ENCODE measurements at places on chromosomes 12 and 14.

DNA sequence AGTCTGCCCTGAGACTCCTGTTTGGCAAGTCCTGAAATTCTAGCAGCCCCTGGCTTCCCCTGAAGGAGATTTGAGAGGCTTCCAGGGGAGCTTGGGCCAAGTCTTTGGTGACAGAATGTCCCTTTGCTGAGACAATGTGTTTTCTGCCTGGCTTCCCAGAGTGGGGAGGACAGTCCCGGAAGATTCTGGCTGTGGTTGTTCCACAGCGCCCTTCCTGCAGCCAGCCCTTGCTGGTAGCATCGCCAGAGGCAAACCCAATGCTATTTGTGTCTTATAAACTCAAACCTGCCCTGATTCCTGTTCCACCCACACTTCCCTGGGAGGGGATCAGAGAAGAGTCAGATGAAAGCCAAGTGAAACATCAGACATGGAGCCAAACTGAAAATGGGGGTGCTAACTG is 56.4 kb upstream of the OAS1 start:
- DNase-seq = no peak

GRCh38 chr12:59158681-59159080 is 238.4 kb upstream of the LRIG3 start:
- DNase-seq = no peak

GRCh38 chr14:57254884-57255283 is 13.8 kb downstream of the EXOC5 start:
- DNase-seq = no peak

DNA sequence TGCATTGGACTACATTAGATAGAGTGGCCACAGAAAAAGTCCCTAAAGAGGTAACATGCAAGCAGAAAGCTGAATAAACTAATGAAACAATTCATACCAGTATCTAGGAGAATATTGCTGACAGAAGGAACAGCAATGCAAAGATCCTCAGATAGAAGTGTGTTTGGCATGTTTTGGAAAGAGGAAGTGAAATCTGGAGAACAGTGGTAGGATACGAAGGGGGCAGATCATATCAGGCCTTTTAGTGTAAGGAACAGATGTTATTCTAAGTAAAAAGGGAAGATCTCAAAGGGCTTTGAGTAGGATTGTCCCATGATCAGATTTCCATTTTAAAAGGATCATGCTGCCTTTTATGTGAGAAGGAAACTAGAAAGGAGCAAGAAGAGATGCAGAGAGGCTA is 342.9 kb downstream of the PAWR start:
- DNase-seq = no peak

GRCh38 chr14:63899953-63900352 is 47.1 kb downstream of the SYNE2 start:
- DNase-seq = no peak

DNA sequence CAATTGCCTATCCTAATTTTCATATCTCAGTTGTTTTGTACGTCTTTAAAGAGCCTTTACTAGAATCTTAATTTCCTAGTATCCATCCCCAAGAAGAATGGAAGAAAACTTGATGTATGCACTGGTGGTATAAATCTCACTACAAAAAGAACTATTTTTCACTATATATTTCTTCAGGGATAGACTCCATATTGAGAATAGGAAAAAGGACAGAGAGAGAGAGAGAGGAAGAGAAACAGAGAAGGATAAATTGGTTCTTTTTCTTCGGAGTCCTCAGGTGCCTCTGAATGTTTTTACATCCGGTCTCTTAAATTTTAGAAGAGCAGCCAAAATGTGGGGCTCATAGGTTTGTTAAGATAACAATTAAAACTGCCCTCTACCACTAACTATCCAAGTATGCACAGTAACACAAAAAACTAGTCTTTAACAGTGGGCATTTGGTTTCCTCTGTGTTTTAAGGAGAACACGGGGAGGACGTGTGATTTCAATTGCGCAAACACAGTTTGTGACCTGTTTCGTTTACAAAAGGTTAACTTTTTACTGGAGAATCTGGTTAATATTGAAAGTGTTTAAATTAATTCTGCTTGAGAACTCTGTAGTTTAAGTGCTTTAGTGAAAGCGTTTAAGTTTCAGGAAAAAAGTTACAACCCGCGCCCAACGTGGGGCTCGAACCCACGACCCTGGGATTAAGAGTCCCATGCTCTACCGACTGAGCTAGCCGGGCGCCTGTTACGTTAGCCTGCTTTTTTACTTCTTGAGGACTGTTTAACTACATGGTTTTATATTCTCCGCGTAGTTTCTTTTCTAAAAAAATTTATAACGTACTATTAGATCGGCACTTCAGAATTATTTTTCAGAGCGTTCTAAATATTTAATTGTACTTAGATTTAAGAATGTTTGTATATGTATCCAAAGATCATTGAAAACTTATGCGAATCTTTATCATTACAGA is 5.1 kb upstream of the PSMA3 start:
- DNase-seq = peak; percentile 79

DNA sequence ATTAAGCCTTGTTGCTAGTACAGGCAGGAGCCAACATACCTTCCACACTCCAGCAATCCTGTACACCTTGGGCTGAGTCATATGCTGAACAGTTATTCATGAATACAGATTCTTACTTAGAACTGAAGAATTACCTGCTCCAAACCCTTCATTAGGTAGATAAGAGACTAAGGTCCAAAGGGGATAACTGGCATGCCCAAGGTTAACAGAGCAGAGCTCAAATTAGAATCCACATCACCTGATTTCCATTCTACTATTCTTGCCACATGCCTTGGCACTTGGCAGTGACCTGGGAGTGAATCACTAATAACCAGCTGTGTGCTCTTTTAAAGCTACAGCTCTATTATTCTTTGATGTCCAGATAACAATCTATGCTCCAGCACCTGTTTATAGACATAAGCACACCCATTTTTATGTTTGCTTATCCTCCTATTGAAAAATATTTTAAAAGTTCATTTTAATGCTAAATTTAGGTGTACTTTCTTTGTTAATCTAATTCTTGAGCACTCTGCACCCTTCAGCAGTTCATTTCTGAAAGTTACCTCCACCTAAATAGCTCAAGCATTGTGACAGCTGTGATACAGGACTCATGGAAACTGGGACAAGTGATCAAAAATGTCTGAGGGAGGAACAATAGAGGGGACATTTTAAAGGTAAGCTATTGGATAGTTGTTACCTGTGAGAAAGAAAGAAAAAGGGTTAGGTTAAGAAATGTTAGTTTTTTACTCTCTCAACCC is 19.4 kb downstream of the LPCAT3 start:
- no peak for DNase-seq

DNA sequence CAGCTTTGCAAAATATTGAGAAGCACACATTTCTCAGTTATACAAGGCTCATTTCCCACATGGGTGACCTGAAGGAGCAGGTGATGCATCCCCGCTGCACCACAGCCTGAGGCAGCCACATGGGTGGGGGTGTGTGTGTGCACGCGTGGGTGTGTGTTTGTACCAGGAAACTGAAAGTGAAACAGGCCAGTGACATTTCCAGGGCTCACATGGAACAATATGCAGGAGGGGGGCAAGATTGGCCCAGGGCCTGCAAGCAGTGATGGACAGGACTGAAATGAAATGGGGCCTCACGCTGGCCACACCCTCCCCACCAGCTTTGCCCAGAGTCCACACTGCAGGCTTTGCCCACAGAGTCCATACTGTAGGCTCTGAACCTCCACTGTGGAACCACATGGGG is 154.2 kb upstream of the PARP11 start:
- DNase-seq = peak; percentile 7

DNA sequence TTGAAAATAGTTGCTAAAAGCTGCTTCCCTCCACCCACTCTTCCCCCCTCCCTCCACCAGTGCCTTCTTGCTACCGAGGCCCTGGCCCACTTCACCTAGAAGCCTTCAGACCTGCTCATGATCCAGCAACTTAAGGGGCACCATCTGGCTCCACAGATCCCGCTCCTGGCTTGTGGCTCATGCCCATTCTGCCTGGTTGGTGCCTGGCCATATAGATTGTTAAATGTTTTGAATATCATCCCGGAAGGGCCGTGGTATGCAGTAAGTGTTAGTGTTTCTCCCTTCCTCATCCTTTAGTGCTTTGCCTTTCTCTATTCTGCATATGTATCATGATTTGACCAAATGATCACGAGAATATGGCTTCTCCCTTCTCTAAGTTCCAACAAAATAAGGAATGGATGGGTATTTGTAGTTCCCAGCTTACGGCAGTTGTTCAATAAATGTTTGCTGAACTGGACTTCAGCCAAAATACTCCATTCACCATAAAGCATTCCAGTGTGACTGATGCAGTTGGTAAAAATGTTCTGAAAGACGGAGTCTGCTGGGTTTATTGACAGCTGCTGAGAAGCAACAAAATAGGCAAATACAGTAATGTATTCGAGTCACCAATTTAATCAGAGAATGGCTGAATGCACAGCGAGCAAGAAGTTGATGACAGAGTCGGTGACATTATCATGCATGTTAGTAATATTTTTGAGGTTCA is 30.7 kb downstream of the GRIP1 start:
- DNase-seq = no peak

DNA sequence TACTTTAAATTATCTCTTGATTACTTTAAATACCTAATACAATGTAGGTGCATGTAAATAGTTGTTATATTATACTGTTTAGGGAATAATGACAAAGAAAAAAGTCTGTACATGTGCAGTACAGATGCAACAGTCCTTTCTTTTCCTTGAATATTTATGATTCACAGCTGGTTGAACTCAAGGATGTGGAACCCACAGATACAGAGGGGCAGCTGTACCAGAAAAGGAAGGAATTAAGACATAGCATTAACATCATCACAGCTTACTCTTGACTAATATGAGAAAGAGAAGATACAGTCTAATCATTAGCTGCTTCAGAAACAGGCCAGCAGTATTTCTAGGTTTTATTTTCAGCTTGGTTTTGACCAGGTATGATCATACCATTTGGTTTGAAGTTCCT is 34.7 kb upstream of the AP4S1 start:
- no peak for DNase-seq

- no peak for DNase-seq
Observed at GRCh38 chr14:69635981-69636639, 24.7 kb downstream of the SUSD6 start.

- DNase-seq = no peak
Observed at GRCh38 chr12:54773593-54773992, 80.7 kb upstream of the MUCL1 start.

DNA sequence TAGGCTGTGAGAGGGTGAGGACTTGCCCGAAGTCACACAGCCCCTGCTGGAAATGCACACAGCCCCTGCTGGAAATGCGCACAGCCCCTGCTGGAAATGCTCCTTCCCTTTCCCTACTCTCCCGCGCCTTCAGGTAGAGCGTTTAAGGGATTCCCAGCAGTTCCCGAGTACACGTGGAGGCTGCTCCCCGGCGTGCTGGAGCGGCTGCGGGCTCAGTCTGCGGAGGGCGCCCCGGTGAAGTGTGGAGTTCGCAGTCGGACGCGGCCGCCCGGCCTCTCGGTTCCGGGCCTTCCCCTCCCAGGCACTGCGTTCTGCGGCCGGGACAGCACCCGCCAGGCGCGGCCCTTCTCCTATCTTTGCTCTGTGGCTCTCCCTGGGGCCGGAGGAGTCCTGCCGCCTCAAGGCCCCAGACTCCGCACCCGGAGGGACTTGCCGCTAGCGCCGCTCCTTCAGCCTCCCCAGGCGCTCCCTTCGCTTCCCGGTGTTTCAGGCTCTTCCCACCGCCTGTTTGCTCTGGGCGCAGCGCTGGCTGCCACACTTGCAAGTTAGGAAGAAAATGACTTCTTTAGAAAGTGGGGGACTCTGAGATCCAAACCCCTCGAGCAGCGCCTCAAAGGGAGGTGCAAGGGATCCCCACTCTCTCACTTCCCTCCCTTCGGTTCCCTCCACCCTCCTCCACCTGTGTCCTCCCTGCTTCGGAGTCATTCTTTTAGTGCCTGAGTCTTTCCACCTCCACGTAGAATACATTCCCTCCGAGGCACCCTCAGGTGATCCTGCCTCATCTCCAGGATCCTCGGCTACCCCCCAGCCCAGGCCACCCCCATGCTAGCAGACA is 8.3 kb upstream of the TBX5 start:
- no peak for DNase-seq

DNA sequence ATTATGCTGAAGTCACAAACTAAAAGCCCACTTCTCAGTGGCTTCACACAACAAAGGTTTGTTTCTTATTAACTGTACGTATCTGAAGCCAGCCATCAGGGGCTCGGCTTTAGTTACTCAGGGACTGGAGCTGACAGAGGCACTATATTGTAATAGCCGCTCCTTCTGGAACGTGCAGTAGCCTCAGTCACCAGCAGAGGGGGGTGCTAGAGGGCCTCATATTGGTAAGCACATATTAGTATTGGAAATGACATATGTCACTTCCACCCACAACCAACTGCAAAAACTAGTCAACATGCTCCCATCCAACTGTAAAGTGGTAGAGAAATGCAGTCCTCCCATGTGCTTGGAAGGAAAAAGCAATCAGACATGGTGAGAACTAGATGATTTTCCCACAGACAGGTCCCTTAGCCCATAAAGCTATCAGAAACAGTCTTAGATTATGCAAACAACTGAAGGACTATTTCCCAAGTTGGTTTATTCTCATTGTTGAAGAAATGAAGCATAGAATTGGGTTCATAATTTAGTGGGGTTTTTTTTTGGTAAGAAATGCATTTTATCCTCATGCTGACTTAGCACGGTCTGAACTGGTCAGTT is 183.6 kb upstream of the G2E3 start:
- DNase-seq = peak; percentile 11

DNA sequence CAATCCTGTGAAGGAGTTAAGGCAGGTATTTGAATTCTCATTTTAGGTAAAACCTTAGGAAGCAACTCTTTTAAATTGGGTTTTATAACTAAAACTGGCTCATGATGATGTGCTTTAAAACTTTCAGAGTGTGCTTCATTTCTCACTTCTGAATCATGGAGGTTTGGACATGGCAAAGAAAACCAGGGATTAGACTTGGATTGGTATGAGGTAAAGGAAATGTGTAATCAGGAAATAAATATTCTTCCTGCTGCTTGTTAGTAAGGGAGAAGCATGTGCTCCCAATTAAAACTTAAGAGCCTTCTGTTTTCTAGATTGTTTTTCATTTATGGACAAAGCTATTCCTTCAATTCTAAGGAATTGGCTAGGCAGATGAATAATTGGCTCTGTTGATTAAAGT is 57.4 kb downstream of the FBXO33 start:
- no peak for DNase-seq

DNA sequence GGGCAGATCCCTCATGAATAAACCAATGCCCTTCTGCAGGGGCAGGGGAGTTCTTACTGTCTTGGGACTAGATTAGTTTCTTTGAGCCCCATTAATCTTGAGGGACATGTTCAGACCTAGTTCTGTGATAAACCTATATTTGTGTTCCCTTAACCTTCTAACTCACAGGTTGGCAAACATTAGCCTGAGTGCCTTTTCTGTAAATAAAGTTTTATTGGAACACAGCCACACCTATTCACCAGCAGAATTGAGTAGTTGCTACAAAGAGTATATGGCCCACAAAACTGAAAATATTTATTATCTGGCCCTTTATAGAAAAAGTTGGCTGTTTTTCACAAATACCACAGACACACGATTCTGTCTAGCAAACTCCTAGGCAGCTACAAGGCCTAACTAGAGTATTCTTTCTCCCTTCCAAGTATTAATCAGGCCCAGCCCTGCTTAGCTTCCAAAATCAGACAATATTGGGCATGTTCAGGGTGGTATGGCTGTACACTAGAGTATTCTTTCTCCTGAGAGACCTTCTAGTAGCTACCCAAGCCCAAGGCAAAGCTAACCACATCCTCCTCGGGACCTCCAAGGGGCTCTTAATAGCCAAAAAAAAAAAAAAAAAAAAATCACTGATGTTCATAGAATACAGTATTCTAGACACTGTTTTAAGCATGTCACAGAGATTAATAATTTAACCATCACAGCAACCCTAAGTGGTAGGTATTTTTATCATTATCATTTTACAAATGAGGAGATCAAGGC is 199.3 kb upstream of the PWP1 start:
- no peak for DNase-seq

GRCh38 chr14:50871228-50871627 is 625 bp upstream of the ABHD12B start:
- no peak for DNase-seq
